ENCODE measurements at places on chromosomes 3 and 15.

- H3K4me1 ChIP-seq = no peaks in the 10 kb centered on the region
- H3K27me3 ChIP-seq = no peaks in the 10 kb centered on the region
- H3K36me3 ChIP-seq = peaks cover 2% of the 10 kb centered on the region
- no peak overlapping the region for H3K4me3 ChIP-seq
Observed at GRCh38 chr3:114207768-114208167, 28.9 kb upstream of the DRD3 start.

GRCh38 chr3:38011111-38011510 lies 18.3 kb downstream of the PLCD1 start:
- no peak for DNase-seq
- H3K4me1 ChIP-seq = no peaks in the 10 kb centered on the region
- H3K27me3 ChIP-seq = no peaks in the 10 kb centered on the region
- peaks cover 3% of the 10 kb centered on the region for H3K36me3 ChIP-seq

DNA sequence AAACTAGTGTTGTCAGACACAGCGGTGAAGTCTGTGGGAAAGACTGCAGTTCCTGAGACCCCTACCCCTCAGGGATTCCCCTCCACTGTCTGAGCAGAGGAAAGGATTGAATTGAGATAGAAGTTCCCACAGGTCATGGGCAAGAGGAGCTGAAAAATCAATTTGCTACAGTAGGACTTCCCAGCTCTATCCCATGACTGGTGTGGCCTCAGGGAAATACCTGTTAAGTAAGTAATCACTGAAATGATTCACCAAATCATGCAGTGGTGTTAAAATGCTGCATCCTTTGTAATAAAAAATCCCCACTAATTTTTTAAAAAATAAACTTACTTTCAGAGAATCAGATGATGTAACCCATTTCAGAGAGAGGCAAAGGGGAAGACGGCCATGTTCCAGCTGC lies 45.0 kb upstream of the SPRED1 start:
- no peaks in the 10 kb centered on the region for H3K4me1 ChIP-seq
- H3K27ac ChIP-seq = no peak overlapping the region
- peaks cover 58% of the 10 kb centered on the region for H3K27me3 ChIP-seq
- DNase-seq = no peak
- no peak overlapping the region for H3K4me3 ChIP-seq
- no peaks in the 10 kb centered on the region for H3K36me3 ChIP-seq

GRCh38 chr3:178139116-178139515 lies 397.1 kb upstream of the KCNMB2 start:
- H3K4me1 ChIP-seq = no peaks in the 10 kb centered on the region
- no peak for DNase-seq
- H3K27me3 ChIP-seq = no peaks in the 10 kb centered on the region
- H3K4me3 ChIP-seq = no peak overlapping the region
- H3K36me3 ChIP-seq = no peaks in the 10 kb centered on the region
- no peak overlapping the region for H3K27ac ChIP-seq

DNA sequence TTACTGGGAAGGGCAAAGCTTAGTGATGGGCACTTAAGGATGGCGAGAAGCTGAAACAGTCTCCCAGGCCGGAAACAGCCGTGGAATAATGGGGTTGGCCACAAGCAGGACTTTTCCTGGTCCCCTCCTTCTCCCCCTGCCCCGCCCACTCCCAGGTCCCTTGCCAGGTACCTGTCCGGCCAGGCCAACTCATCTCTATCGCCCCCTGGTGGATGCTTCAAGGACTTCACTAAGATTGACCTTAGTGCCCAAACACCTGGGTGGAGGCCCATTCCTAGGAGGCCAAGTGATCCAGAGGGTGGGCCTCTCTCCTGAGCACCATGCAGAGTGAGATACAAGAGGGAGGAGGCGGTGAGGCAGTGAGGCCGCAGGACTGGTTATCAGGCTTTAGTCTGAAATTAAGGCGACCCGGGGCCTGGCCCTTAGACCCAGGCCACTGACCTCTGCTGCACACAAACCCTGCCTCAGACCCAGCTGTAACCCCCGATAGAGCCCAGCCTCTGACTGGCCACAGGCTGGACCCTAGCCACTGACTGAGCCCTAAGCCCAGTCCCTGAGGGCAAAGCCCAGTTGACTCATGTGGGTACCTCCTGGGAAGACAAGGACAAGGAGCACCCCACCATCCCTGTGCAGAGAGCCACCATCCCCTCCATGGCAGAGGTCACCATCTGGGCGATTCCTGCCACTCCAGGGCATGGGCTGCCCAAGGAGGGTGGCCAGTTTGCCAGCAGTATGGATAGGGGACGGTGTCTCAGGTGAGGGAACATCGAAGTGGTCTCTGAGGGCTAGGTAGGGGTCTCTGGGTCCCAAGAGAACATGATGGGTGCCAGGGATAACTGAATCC lies 37.6 kb downstream of the VIPR1 start:
- H3K4me3 ChIP-seq = no peak overlapping the region
- H3K27ac ChIP-seq = peak overlapping the region; percentile 83
- peak; percentile 60 for DNase-seq
- peaks cover 13% of the 10 kb centered on the region for H3K4me1 ChIP-seq
- no peaks in the 10 kb centered on the region for H3K36me3 ChIP-seq
- no peaks in the 10 kb centered on the region for H3K27me3 ChIP-seq

GRCh38 chr15:55204464-55204863 lies 7.7 kb upstream of the RSL24D1 start:
- H3K36me3 ChIP-seq = peaks cover 8% of the 10 kb centered on the region
- H3K4me3 ChIP-seq = no peak overlapping the region
- H3K4me1 ChIP-seq = peaks cover 3% of the 10 kb centered on the region
- no peaks in the 10 kb centered on the region for H3K27me3 ChIP-seq

DNA sequence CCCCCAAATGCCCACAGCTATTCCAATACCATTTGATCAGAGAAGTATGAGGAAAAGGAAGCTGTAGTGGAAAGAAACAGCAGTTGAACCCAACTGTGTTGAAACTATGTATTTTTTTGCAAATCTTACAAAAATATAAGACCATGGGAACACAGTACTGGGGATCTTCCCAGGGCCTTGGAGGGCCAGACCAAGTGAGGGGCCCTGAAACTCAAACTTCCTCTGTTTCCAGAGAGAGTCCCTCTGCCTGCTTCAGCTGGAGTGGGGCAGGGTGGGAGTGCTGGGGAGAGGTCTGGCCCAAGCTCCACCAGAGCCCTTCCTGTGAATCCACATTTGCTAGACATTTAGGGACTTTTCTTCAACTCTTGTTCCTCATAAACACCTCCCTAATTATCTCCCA lies 263.9 kb downstream of the CHST2 start:
- H3K27ac ChIP-seq = no peak overlapping the region
- H3K36me3 ChIP-seq = no peaks in the 10 kb centered on the region
- peaks cover 3% of the 10 kb centered on the region for H3K4me1 ChIP-seq
- DNase-seq = no peak
- no peaks in the 10 kb centered on the region for H3K27me3 ChIP-seq

GRCh38 chr3:197371591-197372046 lies 73.2 kb upstream of the DLG1 start:
- H3K27ac ChIP-seq = no peak overlapping the region
- DNase-seq = no peak
- H3K36me3 ChIP-seq = no peaks in the 10 kb centered on the region
- peaks cover 41% of the 10 kb centered on the region for H3K27me3 ChIP-seq
- no peak overlapping the region for H3K4me3 ChIP-seq

DNA sequence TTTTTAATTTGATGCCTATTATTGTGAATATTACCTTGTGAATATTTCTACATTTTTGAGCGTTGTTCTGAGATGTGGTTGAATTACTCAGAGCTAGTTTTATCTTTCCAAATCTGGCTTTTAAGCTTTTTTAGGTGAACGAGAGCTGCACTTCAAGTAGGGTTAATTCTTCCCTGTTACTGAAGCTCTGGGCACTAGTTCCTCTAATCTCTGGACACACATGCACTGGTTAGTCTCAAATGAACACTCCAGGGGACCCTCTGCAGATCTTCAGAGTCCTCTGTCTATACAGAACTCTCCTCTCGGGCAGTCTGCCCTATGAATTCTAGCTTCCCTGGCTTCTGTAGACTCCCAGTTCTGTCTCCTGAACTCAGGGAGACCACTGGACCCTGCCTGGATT lies 237.5 kb upstream of the TBC1D5 start:
- H3K27me3 ChIP-seq = peaks cover 35% of the 10 kb centered on the region
- no peak overlapping the region for H3K27ac ChIP-seq
- no peaks in the 10 kb centered on the region for H3K4me1 ChIP-seq

DNA sequence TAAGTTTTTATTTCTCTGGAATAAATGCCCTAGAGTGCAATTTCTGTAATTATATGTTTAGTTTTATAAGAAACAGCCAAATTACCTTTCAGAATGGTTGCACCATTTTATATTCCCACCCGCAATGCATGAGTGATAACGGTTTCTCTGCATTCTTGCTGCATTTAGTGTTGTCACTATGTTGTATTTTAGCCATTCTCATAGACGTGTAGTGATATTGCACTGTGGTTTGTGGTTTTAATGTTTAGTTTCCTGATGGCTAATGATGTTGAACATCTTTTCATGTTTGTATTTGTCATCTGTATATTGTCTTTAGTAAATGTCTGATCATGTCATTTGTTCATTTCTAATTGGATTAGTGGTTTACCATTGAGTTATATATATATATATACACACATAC lies 73.0 kb upstream of the GOLIM4 start:
- DNase-seq = no peak
- peaks cover 2% of the 10 kb centered on the region for H3K4me1 ChIP-seq
- H3K27me3 ChIP-seq = no peaks in the 10 kb centered on the region
- H3K4me3 ChIP-seq = no peak overlapping the region
- H3K36me3 ChIP-seq = no peaks in the 10 kb centered on the region

All from T-helper 17 cell (primary cell).